ENCODE measurements at places on chromosomes 12 and 14.
A peak's percentile ranks its signal among the peaks of the same experiment; 100 is the strongest.

GRCh38 chr12:102174117-102174516, 23.5 kb downstream of the PMCH start:
- DNase-seq, result no peak

DNA sequence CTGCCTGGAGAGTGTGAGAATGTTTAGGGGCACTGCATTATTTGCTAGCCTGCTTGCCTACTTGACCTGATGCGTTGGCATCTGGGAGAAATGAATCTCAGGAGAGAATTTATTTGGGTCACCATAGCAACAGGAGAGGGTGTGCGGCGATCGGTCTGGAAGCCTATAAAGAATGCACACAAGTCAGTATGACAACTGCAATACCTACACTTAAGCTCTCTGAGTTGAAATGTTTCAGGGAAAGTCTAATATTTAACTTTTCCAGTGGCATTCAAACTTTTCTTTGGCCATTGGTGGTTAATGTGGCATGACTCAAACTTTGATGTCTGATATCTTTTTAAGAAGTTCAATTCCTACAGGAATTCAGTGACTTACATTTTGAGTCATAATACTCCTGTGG, 205.1 kb downstream of the NEDD1 start:
- DNase-seq, result peak; percentile 92

GRCh38 chr14:69614592-69614991, 3.2 kb downstream of the SUSD6 start:
- no peak for DNase-seq

- DNase-seq, result peak; percentile 71
Measured at GRCh38 chr12:122659579-122659978, 43.6 kb downstream of the HCAR2 start.

Measured in RCC 7860 (cell line).